A549 treated with AZD2906 at 1 μM for 4 hours (cell line): ENCODE measurements at places on chromosomes 11 and 22. TPM values are rescaled to one million over a fixed set of nuclear protein-coding genes. Genes with fewer than 3 reads are reported as not detected.

Gene KIRREL3
- 9.0 to 11.2 TPM (median 10.4 TPM) in 5 replicates for total RNA-seq

Gene SOX10
- total RNA-seq, result 0.08 TPM in 1 of 5 replicates, not detected in the others

Gene ARHGAP8
- 1.3 to 2.6 TPM (median 2.1 TPM) in 5 replicates for total RNA-seq

Gene RIBC2
- total RNA-seq, result 1.8 to 2.4 TPM (median 2.2 TPM) in 5 replicates

Gene MS4A4A
- total RNA-seq, result not detected in 5 replicates

Gene MPPED2
- not detected in 5 replicates for total RNA-seq

Gene FADS3
- total RNA-seq, result 57.6 to 92.9 TPM (median 87.8 TPM) in 5 replicates

Gene GGTLC3
- not detected in 5 replicates for total RNA-seq

Gene TMPRSS13
- 0.02 TPM in 1 of 5 replicates, not detected in the others for total RNA-seq

Gene RELT
- 5.4 to 7.6 TPM (median 6.9 TPM) in 5 replicates for total RNA-seq

Gene GGT5
- 4.3 to 5.1 TPM (median 4.6 TPM) in 5 replicates for total RNA-seq

Gene GAS2
- total RNA-seq, result 0.52 to 0.91 TPM (median 0.76 TPM) in 5 replicates

Gene JAML
- total RNA-seq, result not detected in 5 replicates

Gene SCT
- not detected in 5 replicates for total RNA-seq

Gene ANGPTL5
- total RNA-seq, result 0.08 to 0.16 TPM (median 0.14 TPM) in 5 replicates

Gene FGF4
- 0.02 to 0.09 TPM in 2 of 5 replicates, not detected in the others for total RNA-seq

Gene PHOX2A
- not detected in 5 replicates for total RNA-seq
